Stimulated activated CD8-positive, alpha-beta memory T cell treated with anti-CD3 and anti-CD28 coated beads, Interleukin-4, amount 100 ng/mL, for 24 hours (primary cell): ENCODE measurements at places on chromosomes 2 and 18.

- no peak for DNase-seq
These were observed 50.3 kb upstream of the NFE2L2 start for GRCh38 chr2:177314722-177315264.

- DNase-seq: no peak
These were observed 14.1 kb downstream of the MC4R start for GRCh38 chr18:60358516-60358915.

GRCh38 chr2:236693531-236693930, 123.9 kb downstream of the ACKR3 start:
- no peak for DNase-seq

- no peak for DNase-seq
These were observed 80.3 kb upstream of the GRB14 start for GRCh38 chr2:164701565-164701964.

GRCh38 chr2:150011161-150011730, 423.7 kb upstream of the MMADHC start:
- DNase-seq: no peak

- DNase-seq: no peak
These were observed 219.5 kb upstream of the SOX11 start for GRCh38 chr2:5472673-5473072.
